Activated CD4-positive, alpha-beta T cell treated with anti-CD3 and anti-CD28 coated beads for 1 hour (primary cell): ENCODE measurements at places on chromosomes 6 and 20.

- DNase-seq = no peak
Observed at GRCh38 chr6:151733680-151734320, 73.7 kb upstream of the ESR1 start.

GRCh38 chr6:151376440-151376839 is 14.9 kb downstream of the ZBTB2 start:
- DNase-seq = no peak

- no peak for DNase-seq
Observed at GRCh38 chr6:47633141-47633540, 65.2 kb upstream of the ADGRF4 start.

GRCh38 chr6:22892452-22892851 is 323.1 kb downstream of the HDGFL1 start:
- DNase-seq = no peak

- DNase-seq = no peak
Observed at GRCh38 chr20:9172851-9173250, 104.0 kb downstream of the PLCB4 start.

DNA sequence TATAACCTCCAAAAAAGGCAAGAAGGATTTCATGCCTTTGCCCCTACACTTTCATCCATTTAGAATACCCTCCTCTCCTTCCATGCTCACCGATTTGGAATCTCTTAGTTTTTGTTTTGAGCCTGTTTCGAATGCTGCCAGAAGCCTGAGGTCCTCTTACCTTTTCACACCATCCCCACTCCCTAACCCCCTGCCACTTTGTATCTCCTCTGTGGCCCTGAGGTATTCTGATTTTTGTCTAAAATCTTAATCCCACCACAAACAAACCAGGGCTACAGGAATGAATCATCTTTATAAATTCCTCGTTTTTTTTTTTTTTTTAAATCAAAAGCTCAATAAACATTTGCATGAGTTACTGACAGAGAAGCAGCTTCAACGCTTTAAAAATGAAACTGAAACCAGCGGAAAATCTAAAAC is 1.6 kb upstream of the RPS12 start:
- no peak for DNase-seq

GRCh38 chr6:93858213-93858612 is 438.9 kb upstream of the EPHA7 start:
- DNase-seq = no peak

DNA sequence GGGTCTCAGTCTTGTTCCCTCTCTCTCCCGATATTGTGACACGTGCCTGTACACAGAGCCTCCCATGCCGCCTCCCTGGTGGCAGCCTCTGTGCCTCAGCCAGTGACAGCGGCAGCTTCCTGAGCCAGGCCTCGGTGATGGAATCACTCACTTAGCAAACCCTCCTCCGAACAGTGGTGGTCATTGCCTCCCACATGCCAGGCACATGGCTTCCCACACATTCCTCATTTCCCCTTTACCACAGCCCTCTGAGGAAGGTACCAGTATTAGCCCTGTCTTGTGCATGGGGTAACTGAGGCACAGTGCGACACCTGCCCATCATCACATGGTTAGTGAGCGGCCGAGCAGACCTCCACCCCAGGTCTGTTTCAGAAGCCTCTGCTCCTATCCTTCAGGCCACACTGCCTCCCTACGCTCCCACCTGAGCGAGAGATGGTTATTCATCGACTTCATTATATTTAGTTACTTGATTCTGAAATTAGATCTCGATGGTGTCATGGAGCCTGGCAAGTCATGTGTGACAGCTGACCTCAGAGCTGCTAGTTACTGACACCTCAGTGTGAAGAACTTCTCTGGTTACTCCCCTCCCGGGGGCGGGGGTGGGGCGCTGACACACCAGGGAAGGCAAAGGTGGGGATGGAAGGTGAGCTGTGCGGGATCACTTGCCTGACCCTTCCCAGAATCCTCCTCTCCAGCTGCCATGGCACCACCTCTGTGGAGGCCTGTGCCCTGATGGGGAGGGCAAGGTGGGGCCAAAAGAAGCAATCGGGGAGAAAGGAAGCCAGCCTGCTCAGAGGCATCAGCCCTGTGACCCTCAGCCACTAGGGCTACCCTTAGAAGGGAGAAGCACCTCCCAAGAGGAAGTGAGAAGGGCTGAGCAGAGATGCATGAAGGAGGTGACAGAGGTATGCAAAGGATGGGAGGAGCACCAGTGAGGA is 17.9 kb downstream of the MDGA1 start:
- DNase-seq = no peak

DNA sequence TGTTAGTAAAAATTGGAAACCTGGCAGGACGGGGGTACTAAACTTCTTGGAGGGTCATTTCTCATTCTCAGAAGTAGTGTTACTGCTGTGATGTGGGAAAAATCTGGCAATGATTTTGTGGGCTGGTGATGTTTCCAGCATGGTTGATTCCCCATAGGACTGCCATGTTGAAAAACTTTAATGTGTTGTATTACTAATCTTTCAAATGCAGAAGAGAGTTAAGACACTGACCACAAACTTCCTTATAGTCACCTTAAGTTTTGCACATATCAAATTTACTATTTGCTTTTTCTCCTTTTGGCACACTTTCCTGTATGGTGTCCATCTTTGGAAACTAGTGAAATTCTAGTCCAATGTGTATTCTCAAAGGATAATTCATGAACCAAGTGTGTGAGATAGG is 236.2 kb upstream of the TAB2 start:
- no peak for DNase-seq

DNA sequence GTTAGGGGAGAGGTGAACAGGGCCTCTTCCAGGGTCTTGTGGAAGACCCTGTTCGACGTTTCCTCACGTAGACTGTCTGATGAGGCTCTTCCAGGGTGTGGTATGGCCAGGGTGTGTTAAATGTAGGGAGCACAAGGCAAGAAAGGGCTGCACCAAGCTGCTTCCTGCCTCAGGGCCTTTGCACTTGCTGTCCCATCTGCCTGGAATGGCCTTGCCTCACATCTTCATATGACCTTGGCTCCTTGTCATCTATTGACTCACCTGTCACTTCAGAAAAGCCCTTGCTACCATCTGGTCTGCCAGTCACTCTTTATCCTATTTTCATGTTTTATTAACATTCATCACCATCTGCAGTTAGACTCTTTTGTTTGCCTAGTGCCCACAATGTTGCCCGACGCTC is 31.0 kb downstream of the E2F3 start:
- no peak for DNase-seq

DNA sequence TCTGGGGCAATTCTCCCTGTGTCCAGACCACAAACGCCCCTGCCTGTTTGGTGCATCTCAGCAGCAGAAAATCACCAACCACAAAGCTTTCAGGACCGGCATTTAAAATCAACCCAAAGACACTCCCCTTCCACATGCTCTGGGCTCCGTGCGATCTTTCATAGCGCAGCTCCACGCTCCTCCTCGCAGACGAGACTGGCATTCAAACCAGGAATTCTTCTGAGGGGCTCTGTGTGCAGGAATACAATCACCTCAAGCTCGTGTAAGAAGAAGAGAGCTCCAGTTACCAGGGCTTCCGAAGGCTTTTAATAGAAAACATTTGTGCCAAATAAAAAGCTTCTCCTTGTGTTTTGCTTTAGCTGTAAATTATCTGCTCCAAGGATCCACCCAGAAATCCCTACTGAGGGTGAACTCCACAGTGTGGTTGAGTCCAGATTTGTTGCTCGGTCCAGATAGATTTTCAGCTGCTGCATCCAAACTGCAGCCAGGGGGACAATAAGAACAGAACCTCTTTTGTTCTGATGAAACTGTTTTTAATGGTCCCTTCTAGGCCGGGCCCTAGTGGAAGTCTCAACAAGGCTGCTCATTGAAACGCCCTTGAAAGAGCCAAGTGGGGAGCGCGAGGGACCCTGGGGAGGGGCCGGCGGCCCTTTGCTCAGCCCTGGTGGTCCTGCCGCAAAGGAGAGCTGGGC is 16.4 kb upstream of the BMP7 start:
- no peak for DNase-seq

GRCh38 chr6:37630281-37630799 is 67.3 kb downstream of the MDGA1 start:
- no peak for DNase-seq

- no peak for DNase-seq
Observed at GRCh38 chr6:145506565-145506964, 228.8 kb downstream of the EPM2A start.

- DNase-seq = no peak
Observed at GRCh38 chr6:13470238-13471140, 16.9 kb downstream of the GFOD1 start.

- no peak for DNase-seq
Observed at GRCh38 chr6:142500250-142500786, 198.5 kb downstream of the ADGRG6 start.

DNA sequence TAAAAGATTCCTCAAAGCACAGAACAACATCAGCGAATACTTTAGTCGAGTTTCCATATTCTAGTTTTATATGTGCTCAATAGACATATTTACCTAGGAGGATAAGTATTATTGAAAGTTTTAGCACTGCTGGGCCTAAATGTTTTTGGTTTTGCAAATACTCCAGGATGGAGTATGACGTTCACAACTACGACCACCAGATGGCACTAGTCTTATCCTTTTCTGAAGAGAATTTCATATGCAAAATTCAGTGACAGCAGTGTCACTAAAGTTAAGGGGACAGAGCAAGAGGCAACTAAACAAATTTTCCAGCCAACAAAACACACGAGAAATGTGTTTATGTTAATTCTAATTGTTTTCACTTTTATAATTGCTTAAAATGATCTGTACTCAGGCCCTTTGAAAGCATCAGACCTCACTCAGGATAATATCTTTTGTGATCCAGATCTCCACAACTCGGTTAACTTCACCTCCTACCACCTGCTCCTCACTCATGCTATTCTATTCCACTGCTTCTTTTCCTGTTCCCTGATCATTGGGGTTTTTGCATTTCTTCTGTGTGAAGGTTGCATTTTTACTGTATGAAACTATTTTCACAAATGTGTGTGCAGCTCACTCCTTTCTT is 220.8 kb downstream of the TRDN start:
- no peak for DNase-seq

DNA sequence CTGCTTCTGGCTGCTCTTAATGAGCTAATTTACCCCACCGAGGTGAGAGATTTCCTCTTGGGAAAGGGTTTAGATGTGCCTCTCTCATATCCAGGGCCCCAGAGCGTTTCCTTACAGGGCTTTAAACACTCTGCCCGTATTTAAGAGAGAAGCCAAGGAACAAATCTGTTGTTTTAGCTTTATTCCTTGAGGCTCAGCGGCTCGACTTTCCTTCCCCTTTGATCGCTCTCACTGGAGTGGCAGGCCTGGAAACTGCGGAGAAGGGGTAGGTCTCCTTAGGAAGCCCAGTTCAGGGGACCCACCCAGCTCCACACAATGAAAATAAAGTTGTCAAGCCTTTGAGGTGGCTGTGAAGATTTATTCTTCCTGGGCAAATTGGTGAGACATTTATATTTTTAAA is 132.0 kb upstream of the JAG1 start:
- no peak for DNase-seq

- DNase-seq = no peak
Observed at GRCh38 chr6:123323452-123324329, 313.1 kb downstream of the TRDN start.

DNA sequence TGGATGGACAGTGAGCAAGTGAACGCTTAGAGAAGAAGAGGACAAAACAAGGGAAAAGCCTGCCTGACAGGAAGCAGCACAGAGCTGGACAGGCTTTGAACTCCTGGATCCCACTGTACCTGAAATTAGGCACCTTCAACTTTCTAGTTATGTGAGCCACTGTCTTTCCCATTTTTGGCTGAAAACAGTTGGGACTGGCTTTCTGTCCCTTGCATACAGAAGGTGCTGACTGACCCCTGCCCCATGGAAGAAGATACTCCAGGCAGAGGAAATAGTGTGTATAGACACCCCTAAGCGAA is 122.8 kb downstream of the CEBPB start:
- DNase-seq = no peak

GRCh38 chr6:157335829-157336228 is 12.5 kb upstream of the TMEM242 start:
- no peak for DNase-seq

GRCh38 chr6:1144842-1145767 is 166.8 kb upstream of the FOXQ1 start:
- DNase-seq = no peak

- DNase-seq = no peak
Observed at GRCh38 chr6:372336-372911, 19.1 kb upstream of the IRF4 start.

DNA sequence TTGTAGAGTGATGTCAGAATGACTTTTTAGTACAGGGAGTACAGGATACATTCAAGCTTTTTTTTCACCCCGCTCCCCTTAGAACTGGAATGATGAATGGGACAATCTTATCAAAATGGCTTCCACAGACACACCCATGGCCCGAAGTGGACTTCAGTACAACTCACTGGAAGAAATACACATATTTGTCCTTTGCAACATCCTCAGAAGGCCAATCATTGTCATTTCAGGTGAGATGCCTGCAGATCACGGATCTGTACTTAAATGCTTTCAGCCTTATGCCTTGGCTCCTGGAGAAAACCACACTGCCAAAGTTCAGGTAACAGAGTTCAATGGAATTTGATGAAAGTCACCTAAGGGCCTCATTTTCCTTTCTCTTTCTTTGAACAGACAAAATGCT is 8.5 kb downstream of the TNFAIP3 start:
- no peak for DNase-seq

DNA sequence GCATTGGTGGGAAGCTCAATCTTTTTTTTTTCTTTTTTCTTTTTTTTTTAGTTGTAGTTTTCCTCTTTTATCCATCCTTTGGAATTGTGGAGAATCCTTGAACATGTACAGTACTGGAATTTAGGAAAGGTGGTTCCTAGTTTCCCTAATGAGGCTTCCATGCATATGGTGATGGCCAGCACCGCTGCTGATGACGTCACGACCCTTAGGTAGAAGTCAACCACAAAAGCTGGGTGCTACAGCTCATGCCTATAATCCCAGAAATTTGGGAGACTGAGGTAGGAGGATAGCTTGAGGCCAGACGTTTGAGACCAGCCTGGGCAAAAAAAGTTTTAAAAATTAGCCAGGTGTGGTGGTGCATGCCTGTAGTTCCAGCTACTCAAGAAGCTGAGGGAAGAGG is 79.3 kb upstream of the SOX4 start:
- DNase-seq = no peak

GRCh38 chr20:1266167-1266973 is at the start of gene SNPH:
TSS of gene SNPH (plus strand) at chr20:1266294. CDS start at chr20:1296240, 29,946 bp downstream.
- peak; percentile 61 for DNase-seq

- no peak for DNase-seq
Observed at GRCh38 chr6:150191809-150192208, 49.0 kb downstream of the PPP1R14C start.

GRCh38 chr20:62620625-62621024 is 21.7 kb upstream of the SLCO4A1 start:
- no peak for DNase-seq

DNA sequence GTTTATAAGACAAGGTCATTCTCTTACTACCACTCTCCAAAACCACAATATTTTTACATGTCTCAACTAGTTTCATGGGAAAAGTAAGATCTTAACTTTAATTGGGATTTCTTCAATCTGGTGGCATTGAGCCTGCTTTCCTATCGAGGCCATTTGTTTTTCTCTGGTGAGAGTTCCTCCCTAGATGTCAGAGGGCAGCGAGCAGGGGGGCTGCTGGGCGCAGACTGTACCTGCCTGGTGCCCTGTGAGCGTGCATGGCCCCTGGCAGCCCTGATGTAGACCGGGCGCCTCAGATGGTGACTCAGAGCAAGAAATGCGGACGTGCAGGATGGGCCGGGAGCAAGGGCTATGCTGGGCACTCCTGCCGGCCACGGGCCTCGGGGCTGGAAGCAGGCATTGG is 27.2 kb downstream of the ERMARD start:
- DNase-seq = no peak
